GM18507 (cell line): ENCODE measurements at places on chromosomes 7 and 10.

DNA sequence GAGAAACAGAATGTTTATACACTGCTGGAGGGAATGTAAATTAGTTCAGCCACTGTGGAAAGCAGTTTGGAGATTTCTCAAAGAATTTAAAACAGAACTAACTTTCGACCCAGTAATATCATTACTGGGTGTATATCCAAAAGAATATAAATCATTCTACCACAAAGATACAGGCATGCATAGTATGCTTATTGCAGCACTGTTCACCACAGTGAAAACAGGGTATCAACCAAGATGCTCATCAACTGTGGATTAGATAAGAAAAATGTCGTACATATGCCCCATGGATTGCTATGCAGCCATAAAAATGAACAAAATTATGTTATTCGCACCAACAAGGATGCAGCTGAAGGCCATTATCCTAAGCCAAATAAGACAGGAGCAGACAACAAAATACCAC is 343.1 kb upstream of the KCND2 start:
- DNase-seq = no peak

DNA sequence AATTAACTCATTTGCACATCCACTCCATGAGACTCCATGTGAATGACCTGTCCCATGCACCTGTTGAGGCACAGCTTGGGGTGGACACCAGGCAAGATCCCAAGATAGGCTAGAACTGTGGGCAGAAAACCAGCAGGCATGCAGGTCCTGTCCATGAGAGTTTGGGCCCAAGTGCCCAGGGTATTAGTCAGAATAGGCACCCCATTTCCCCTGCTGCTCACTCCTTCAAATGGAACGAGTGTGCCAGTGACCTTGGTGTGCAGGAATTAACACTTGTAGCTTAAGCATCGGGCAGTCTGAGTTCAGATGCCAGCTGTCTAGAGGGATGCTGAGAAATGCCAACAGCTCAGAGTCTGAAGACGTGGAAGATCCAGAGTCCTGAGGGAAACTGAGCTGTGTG is 254.1 kb upstream of the GLI3 start:
- DNase-seq = no peak

- DNase-seq = no peak
Measured at GRCh38 chr10:59279991-59280505, 82.3 kb downstream of the FAM13C start.

GRCh38 chr10:8058274-8059111 is 4.0 kb downstream of the GATA3 start:
- no peak for DNase-seq

DNA sequence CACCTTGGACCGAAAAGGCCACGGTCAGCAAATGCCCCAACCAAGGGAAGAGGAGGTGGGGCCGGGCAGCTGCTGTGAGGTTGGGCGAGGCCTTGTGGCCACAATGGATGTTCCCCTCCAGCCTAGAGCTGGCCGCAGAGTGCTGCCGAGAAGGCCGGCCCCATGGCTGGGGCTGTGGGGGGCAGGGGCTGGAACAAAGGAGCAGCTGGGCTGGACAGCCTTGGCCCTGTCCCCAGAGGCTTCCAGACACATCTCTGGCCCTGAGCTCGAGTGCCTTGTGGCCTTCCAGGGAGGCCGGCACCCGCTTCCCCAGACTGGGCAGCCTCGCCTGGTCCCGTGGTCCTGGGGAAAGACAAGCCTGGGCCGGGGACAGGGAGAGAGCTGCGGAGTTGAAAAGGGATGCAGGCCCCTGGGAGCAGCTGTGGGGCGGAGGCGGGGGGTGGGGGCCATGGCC is 88.0 kb downstream of the PDGFA start:
- no peak for DNase-seq

- no peak for DNase-seq
Measured at GRCh38 chr7:104967595-104967994, 46.4 kb upstream of the KMT2E start.

DNA sequence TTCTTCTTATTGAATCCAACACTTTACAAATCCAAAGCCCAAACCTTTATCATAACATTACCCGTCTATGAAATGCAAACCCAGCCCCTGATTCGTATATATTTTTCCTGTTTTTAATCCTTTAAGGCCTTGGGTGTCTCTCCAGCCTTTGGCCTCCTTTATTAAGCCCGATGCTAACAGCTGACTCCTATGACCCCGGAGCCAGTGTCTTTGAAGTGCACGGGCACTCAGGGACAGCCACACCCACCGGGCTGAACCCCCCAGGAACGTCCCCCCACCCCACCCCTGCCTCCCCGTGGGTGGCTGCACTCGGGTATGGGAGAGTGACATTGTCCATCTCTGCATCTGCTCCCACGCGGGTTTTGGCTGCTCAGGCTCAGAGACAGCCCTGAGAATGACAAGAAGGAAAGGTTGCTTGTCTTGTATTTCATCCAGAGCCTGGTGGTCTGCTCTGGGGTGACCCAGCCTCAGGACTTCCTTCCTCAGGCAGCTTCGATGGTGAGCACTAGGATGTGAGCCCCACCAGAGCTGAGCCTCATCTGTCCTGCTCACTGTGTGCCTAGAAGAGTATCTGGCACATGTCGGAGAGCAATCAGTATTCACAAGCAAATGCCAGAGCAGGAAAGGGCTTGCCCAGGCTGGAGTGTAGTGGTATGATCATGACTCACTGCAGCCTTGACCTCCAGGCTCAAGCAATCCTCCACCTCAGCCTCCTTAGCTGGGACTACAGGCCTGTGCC is 210.4 kb downstream of the SKIDA1 start:
- no peak for DNase-seq

DNA sequence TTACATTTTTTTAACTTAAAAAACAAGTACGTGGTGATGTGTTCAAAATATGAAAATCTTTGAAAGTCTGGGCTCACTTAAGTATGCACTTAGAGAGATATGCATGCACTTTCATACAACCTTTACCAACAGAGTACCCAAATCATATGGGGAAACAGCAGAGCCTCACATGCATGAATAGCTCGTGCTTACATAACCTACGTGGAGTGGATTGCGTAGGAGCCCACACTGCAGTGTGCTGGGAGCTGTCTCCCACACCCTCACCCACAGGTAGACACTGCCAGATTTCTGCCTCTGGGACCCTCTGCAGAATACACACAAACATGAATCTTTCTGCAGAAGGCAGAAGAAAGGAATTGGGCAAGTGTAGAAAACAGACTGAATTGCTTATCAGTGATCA is 581 bp downstream of the CLCN1 start:
- DNase-seq = no peak

DNA sequence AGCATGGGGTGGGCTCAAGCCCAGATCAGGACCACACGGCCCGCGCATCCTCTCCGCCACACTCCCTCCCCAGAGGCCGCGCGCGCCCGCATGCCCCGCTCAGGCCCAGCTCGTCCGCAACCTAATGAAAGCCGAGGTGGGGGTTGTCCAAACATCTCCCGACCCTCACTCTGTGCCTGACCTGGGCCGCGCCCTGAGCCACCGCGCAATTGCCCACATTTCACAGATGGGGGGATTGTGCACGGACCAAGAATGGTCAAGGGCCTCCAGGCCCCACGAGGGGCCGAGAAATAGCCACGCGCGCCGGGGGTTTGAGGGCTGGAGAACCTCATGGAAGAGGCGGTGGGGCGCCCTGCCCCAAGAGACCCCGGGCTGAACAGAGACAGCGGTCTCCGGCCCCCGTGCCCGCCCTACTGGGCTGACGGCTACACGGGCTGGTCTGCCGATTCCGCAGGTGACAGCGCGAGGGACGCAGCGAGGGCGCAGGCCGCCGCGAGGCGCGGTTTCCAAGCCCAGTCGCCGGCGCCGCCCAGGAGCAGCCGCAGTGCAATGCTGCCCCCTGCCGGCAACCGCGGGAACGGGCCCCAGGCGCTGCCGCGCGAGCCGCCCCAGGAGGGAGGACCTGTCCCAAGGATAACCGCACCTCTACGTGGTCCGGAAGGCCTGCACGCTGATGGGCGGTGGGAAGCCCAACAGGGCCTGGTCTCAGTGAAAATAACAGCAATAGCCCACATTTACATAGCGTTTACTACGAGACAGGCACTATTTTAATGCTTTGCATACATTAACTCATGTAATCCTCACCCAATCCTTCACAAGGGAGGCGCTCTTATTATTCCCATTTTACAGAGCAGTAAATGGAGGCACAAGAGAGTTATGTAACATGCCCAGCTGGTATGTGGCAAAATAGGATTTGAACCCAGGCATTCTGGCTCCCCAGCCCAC is 10.5 kb upstream of the GRID1 start:
- peak; percentile 80 for DNase-seq

- DNase-seq = no peak
Measured at GRCh38 chr10:34171957-34172527, 643.1 kb downstream of the PARD3 start.

GRCh38 chr7:70063371-70063770 is 465.1 kb downstream of the AUTS2 start:
- no peak for DNase-seq

DNA sequence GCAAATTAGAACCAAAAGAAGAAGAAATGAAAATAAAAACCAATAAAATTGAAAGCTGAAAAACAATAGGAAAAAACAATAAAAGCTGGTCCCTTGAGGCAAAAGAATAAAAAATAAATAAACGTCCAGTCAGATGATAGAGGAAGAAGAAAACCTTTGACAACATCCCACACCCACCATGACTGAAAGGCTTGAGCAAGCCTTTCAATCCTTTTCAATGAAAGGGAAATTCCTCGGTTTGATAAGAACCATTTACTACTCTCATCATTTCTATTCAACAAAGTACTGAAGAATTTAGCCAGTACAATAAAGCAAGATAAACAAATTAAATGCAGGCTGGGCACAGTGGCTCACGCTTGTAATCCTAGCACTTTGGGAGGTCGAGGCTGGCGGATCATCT is 3.8 kb downstream of the SLC25A40 start:
- no peak for DNase-seq

- no peak for DNase-seq
Measured at GRCh38 chr7:38016567-38016966, 96.1 kb downstream of the EPDR1 start.

GRCh38 chr7:102400360-102400759 is 4.2 kb downstream of the PRKRIP1 start:
- DNase-seq = no peak

- no peak for DNase-seq
Measured at GRCh38 chr7:94311515-94311914, 83.2 kb upstream of the COL1A2 start.

DNA sequence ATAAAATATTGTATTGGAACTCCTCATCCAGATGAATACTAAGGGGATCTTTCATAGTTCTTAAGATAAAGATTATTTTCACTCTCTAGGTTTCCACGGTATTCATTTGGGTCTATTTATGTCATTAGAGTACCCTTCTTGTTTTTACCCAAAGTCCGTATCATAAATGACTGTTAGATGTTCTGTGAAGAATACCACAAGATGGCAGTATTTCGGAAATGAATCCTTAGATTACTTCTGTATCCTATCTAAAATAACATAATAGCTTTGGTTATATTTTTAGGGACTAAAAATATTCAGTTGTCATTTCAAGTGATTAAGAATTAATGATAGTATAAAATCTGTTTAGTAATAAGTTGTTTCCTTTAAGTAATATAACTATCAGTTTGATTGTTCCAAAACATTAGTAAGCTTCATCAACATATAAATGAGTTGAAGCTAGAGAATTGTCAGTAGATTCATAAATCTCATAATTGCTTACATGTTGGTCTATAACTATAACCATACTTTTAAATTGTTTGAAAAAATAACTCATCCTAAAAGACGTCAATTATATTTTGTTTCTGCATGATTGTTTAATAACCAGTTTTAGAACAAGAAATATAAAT is 337.5 kb upstream of the KCND2 start:
- DNase-seq = no peak

GRCh38 chr7:151505433-151505832 is 14.3 kb downstream of the RHEB start:
- DNase-seq = no peak

- DNase-seq = no peak
Measured at GRCh38 chr7:116528008-116528789, 3.4 kb downstream of the CAV1 start.

DNA sequence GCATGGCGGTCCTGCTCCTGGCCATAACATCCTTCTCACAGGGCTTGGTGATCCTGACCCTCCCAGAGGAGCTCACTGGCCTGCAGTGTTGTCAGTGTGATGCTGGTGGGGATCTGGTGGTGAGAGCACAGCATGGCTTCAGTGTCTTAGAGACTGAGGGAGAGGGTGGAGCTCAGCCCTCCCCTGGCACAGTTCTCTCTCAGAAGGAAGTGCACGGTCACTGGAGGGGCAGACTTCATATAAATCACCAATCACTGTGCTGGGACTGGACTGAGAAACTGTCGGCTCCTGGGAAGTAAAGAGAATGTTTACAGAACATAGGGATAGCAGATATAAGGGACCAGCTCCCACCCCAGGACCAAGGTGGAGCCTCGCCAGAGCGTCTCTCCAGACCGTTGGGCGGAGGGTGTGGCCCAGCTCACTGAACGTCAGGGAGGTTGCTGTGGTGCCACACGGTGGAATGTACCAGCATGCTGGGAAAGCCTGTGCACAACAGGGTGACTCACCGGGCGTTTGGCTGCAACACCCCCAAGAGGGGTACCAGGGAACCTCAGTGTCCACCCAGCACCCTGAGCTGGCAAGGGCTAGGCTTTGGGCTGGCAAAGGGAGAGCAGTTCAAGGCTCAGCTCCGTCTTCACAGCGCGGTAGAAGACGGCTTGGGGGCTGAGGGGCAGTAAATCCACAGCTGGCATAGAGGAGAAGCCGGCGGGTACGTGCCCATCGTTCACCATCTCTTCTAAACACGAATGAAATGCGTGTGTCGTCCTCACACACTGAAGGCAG is 8.8 kb upstream of the GET4 start:
- no peak for DNase-seq

- DNase-seq = no peak
Measured at GRCh38 chr7:40655426-40655825, 520.6 kb downstream of the SUGCT start.

GRCh38 chr7:22591271-22591670 is 91.3 kb upstream of the STEAP1B start:
- no peak for DNase-seq

DNA sequence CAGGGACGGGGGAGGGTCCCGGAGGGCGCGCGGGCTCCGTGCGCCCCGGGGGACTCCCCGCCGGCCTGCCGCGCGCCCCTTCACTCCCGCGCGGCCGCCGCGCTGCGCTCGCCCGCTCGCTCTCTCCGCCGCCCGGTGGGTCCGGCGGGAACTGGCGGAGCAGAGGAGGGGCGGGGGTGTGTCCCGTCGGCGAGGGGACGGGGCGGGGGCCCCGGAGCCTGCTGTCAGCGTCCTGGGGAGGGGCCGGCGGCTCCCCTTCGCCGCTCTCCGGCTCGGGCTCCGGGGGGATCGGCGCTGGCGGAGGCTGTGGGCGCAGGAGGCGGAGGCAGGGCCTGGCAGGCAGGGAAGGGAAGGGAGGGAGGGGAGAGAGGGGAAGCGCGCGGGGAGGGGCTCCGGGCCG is at the start of gene SH3PXD2A:
SH3PXD2A (minus strand) TSS at position 153 of the 400 bp plus-strand sequence. CDS start 310 bp downstream, outside the sequence.
- no peak for DNase-seq

GRCh38 chr10:28594406-28594805 is 61.5 kb downstream of the WAC start:
- no peak for DNase-seq

GRCh38 chr10:119713744-119714483 is 11.9 kb upstream of the INPP5F start:
- DNase-seq = no peak
